ENCODE measurements at places on chromosomes 7 and 10.

DNA sequence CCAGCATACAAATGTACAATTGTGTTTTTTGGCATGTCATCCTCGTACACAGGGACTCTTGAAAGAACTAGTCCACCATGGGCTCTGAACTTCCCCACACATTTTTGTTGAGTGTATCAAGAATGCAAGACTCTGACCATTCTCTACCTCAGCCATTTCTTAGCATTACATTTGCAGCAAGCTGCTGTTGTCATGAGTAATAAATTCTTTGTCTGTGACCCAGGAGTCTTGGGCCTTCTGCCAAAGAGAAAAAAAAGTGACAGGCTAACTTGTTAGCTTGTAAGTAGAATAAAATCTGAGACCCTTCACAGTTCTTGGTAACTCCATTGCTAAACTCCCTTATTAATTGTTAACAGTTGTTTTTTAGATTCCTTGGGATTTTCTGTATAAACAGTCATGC, 542.3 kb upstream of the MBL2 start:
- peak; percentile 100 for DNase-seq

DNA sequence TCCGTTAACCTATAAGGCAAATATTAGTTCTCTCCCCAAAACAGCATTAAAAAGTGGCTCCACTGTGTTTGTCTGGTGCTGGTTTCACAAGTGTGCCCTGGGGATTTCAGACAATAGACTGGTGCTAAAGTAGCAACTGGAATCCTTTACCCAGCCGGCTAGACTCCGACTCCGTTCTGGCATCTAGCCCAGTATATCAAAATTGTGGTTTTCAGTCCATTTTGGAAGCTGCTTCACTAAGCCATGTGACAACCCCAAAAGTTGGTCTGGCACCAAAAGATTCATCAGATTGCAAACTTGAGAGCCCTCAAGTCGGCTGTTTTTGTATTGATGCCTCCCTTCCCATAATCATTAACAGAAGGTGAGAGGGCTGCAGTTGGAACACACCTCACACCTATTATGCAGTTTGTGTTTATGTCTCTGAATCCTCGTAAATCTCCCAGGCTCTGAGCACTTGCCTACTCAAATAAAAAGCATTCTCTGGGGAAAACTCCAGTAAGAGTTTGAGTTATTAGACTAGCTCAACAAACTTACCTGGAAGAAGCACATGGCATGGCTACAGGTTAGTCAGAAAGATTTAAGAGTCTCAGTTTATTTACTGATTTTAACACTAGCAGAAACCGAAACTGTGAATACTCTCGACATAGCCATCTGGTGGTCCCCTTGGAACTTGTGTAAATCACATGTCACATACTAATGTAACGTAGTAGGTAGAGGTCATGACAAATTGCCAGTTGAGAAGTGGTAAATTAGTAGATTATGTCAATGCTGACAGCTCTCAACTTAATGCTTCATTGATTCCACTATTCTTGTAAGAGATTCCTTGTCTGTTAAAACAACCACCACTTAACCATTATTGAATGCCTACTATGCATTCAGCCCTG, 14.8 kb upstream of the WNT16 start:
- DNase-seq = peak; percentile 93

- no peak for DNase-seq
These were observed 1.6 kb downstream of the SFMBT2 start for GRCh38 chr10:7409045-7409731.

GRCh38 chr10:55870186-55870585, 490.9 kb downstream of the ZWINT start:
- DNase-seq = no peak

DNA sequence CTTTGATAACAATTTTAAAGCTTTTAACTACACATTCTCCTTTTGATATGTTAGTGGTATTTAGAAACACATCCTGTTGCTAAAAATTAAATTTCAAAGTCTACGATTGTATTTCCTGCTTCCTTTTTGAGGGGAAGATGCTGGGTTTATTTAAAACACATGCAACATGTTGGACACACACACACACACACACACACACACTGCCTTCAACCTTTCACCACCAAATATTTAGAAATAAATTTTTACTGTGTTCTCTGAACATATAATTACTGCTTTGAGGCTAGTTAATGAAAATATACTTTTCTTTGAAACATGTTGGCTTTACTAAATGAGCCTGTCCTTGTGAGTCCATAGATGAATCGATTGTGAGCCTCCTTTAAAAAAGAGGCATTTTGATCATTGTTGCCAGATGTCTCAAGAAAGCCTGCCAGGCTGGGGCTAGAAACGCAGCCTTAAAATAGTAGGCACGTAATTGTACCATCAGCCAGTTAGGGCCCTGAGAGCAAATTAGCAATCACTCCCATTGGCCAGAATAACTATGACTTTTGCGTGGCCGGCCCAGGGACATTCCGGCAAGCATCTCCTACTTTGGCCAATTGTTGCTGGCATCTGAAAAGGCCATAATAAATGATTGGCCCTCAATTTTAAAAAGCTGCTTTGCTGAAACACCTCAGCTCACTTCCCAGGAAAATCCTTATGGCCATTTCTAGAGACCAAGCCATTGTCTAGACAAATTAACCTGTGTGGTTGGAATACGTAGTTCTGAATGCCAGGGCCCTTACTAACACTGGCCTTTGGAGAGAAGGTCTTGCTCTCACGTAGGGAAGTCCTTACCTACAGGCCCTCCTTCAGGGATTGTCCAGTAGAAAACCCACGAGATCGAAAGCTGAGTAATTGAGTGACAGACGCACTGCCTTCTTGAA, 9.9 kb upstream of the TEX36 start:
- peak; percentile 62 for DNase-seq

DNA sequence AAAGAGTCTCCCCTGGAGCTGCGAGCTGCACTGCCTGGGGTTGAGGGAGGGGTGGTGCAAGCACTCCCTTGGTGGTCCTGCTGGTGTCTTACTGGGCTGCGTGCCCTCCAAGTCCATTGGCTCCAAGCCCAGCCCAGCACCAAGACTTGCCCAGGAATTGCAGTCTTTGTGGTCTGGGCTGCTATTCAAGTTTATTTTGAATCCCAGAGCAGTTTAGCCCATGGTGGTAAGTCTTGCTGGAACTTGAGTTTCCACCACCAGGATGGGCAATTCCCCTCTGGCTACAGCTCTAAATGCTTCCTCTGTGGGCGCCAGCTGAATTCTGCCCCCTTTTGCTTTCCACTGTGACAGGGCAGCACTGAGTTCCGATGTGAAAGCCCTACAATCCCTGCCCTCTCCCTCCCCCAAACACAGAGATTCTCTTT, 25.1 kb downstream of the GALNT11 start:
- DNase-seq = peak; percentile 22

DNA sequence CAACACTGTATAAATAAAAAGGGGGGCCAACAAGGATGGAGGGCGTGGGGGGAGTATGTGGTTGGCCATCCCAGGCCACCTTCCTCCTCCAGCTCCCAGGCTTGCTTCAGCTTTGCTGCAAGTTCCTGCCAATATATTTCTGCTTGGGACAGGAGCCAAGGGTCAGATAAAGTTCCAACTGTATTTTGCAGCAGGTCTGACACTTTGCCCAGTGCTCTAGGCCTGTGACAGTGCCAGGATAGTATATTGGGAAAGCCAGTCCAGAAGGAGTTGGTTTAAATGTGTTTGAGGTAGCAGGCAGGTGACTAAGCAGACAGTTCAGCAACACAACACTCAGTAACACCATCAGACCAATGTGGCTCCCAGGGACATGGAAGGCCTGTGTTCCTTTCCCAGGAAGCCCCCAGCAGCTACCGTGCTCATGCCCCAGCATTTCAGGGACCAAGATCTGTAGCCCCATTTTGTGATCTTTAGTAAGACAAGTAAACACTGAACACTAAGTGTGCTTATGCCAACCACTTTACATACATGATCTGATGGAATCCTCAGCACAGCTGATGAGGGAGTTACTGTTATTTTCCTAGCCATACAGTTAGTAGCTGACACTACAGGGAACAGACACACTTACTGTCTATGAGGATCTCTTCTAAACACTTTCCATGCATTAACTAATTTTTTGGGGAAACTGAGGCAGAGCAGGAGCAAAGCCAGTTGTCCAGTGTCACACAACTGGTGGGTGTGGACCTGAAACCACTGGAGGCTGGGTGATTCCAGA, 38.9 kb downstream of the DNAJB12 start:
- peak; percentile 80 for DNase-seq

DNA sequence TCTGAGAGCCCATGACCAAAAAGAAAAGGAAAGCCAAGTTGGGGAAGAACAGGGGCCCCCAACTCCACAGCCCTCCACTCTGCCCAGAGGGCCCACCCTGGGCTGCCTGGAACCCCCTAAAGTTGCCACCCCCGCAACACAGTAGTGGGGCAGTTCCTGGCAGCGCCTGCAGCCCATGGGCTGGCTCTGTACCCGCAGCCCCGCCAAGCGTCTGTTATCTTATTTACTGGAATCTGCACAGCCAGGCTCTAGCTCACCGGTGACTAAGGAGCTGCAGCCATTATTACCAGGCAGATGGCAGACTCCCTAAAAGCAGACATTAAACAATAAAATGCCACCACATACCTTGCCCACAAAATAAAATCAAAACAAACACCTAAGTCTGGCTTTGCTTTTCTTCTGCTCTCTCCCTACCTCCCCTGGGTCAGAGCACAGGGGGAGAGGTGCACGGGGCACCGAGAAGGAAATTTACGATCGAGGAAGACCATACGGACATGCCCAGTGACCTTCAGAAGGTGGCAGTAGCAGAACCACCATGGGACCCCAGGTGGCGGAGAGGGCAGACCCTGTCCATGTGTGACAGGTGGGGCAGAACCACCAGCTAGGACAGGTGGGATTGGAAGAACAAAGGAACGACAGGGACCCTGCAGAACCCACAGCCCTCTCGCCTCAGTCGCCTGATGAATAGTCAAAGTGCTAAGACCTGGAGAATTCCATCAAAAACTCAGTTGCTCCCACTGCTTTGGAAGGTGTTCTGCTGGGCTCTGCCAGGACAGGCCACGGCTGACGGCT, 66.3 kb downstream of the PRKAG2 start:
- DNase-seq = no peak

DNA sequence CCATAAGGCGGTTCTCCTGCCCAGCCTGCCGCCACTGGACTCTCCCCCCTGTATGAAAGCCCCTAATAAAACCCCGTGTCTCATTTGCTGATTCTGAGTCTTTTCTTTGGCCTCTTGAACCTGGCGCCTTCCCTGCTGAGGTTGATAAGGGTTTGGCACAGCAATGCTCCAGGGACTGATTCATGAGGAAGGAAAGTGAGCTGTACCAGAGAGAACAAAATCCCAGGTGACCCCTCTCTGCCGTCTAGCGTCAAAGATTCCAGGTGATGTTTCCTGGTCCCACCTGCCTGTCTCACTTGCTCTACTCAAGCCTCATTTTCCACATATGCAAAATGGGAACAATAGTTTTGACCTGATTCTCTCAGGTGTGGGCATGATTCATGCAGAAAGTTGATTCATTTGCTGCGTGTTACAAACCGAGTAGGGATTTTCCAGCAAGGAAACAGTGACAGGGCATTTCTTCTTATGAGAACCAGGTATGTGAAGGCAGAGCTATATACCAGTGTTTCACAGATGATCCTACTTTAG, 730.6 kb upstream of the IGFBP3 start:
- peak; percentile 92 for DNase-seq

DNA sequence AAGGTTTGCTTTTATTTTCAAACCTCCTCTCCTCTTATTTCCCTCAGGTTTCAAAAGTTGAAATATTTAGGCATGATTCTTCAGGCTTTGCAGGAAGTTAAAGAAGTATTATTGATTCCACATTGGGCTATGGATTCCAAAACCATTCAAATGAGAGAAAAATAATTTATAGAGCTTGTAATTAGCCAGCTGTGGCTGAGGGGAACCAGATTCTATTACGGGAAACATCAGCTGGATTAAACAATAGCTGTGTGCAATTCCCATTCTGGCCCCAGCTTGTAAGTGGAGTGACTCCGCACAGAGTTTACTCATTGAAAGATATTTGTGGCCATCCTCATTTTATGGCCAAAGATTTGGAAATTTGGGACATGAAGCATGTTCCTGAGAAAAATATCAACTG, 77.0 kb upstream of the PHYHIPL start:
- DNase-seq = no peak

DNA sequence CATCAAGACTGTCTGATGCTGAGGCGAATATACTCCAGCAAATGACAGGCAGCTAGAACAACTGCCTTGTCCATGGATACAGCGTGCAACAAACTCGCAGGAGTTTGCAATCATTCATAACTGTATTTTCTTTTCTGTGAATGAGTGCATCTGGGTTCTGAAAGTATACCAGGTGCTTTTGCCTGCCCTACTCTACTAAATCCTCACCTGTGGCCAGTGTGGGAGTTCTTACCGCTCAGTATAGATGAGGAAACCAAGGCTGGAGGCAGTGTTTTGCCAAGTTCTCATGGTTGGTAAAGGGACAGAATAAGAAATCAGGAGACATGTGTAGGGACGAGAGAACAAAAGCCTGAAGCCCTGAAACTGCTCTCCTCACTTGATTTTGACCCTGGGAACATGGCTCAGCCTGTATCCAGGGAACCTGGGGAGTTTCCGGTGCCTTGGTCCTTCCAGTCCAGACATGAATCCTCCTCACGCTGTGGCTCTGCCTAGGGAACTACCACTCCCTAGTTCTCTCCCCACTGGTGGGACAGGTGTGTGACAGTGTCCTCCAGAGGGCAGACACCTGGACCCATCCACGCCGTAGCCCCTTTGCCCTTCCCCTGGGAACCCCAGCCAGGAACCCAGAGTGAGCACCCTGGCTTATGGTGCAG, 142.0 kb downstream of the CDH23 start:
- DNase-seq = no peak

DNA sequence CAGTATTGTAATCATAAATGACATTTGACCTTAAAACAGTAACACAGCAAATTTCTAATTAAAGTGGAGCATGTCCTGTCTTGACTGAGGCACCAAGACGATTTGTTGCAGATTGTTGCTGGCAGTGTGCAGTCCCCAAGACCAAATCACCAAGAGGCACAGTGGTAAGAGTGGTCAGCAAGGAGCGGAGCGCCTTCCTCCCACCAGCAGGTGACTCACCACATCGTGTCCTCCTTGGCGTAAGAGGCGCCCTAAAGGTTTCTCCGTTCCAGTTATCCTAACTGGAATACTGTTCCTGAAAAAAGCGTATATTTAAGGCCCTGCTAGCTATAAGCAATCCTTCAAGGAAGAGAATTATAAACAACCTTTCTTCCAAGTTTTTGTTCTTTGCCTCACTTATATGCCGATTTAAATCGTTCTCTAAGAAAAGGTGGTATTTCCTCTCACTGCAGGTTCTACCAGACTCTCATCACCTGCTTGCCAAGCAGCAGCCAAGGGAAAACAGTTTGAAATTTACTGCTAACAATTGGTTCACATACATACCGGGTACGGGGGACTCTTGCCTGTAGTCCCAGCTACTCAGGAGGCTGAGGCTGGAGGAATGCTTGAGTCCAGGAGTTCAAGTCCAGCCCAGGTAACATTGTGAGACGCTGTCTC, 10.7 kb upstream of the REPIN1 start:
- no peak for DNase-seq

DNA sequence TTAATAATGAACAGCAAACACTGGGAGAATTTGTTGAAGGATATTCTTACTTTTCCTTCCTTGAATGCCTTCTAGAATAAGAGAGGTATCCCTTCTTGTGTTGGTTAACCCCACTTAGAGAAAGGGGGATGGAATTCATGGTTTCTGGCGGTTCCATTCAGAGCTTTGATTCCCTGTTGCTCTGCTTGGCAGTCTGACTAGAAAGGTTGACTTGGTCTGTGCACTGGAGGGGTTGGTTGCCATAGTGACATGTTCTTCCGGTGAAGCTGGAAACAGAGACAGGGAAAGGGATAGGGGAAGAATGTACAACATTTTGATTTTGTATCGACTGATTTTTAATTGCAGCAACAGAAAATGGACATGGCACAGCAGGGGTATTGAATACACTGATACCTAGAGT, 2.5 kb downstream of the TMEM178B start:
- DNase-seq = peak; percentile 79
